ENCODE measurements at places on chromosomes 2 and 18.
A peak's percentile ranks its signal among the peaks of the same experiment; 100 is the strongest.

- no peak for DNase-seq
Measured at GRCh38 chr2:6163932-6164331, 471.7 kb downstream of the SOX11 start.

DNA sequence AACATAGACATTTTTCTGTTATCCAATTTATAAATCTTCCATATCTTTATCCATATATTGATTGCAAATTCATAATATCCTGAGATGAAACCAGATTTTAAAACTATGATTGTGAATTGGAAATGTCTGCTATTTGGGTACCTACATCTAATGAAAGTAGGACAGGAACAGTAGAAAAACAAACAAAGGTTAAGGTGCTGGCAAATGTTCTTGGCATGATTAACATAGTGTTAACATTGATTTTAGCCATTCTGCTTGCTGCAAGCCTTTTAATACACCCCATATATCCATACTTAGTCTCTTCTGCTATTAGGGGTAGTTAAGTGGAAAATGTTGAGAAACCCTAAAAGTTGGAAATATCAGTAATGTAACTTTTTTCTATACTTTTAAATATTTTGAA, 152.0 kb downstream of the KCNJ3 start:
- DNase-seq, result no peak

GRCh38 chr2:99857867-99858444, 284.4 kb downstream of the AFF3 start:
- no peak for DNase-seq

DNA sequence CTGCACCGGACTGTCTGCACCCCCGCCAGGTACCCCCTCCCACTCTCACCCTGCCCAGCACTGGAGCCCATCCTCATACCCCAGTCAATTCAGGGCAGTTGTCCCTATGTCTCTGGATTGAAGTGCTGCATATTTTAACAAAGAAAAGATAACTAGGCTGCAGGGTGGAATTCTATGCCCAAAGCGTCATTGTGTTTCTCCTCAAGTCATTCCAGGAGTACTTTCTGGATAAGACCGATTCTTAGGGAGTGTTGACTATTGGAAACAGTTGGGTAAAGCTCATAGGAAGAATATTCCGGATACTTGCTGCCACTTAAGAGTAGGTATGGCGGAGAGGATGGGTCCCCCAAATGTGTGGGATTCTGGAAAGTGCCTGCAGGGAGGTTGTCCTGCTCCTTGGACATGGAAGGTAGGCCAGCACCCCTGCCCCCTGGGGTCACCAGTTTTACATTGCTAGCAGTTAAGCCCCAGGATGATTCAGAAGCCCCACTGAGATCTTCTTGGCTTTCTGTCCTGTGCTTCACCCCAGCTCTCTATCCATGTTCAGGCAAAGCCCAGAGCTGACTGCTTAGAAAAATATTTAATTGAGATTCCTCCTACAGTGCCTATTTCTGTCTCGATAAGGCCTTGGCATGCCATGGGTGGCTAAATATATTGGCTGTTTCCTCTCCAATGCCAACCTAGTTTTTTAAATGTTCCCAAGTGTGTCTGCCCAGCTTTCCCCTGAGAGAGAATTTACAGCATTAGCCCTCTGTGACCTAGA, 48.2 kb downstream of the RPL37A start:
- no peak for DNase-seq

DNA sequence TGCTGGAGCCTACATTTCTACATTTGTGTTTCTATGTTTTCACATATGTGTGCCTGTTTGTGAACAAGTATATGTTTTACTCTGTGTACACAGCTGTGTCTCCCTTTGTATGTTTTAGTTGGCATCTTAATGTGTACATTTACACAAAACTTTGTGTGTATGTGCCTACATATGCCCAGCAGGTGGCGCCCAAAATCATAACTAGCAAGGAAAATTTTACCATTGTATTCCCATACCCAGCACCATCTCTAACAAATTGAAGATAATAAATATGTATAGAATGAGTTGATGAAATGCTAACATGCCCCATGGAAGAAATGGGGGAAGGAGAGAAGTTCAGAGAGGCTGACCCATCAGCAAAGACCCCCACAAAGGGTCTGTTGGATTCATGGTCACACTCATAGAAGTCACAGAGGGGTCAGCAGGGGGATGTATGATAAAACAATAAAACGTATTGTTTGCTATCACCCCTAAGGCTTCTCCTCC, 48.1 kb downstream of the PKDCC start:
- DNase-seq, result peak; percentile 67

- no peak for DNase-seq
Measured at GRCh38 chr18:48948112-48949049, 2.4 kb downstream of the SMAD7 start.

All from effector CD8-positive, alpha-beta T cell (primary cell).